NCI-H1092 treated with DMSO at 0.1 percent for 48 hours (cell line): ENCODE measurements at places on chromosomes 12 and 14.

GRCh38 chr12:89889062-89889461 lies 180.4 kb upstream of the ATP2B1 start:
- no peak for DNase-seq

DNA sequence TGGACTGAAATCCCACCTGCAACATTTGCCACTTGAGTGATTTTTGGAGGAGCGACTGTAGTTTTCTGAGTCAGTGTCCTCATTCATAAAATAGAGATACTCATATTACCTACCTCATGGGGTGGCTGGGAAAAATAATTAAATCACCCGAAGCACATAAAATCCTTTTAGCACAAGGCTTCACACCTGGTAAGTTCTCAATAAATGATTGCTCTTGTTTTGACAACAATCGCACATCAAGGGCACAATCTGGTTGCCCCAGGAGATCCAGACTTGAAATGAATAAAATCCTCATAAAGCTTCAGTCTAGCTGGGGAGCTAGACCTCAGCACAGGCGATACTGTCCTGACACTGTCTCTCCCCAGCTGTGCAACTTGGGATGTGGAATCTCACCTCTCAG lies 76.0 kb upstream of the CCDC60 start:
- peak; percentile 42 for DNase-seq

- DNase-seq = no peak
Measured at GRCh38 chr14:75459791-75460190, 32.0 kb downstream of the JDP2 start.

- no peak for DNase-seq
Measured at GRCh38 chr12:132615579-132616038, 3.0 kb upstream of the P2RX2 start.

GRCh38 chr14:20487396-20487725 lies 18.0 kb upstream of the RNASE10 start:
- no peak for DNase-seq
